Stimulated activated CD4-positive, alpha-beta T cell treated with anti-CD3 and anti-CD28 coated beads, Interleukin-4, amount 100 ng/mL, for 4 hours (primary cell): ENCODE measurements at places on chromosomes 3 and 15.
A peak's percentile ranks its signal among the peaks of the same experiment; 100 is the strongest.

DNA sequence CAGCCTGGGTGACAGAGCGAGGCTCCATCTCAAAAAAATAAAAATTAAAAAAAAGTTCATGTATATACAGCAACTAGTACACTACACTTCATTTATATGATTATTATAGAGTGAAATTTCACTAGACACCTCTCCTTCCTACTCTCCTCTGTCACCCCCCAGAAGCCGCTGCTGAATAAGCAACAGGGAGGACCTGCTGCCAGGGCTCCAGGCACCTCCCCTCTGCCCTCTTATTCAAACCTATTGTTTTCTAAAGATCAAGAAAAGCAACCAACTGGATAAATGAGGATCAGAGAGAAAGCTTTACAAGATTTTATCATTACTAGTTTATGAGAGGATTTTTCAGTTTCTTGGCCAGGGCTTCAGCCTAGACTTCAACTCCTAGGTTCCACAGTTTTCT lies 71.5 kb downstream of the DHX30 start:
- no peak for DNase-seq

DNA sequence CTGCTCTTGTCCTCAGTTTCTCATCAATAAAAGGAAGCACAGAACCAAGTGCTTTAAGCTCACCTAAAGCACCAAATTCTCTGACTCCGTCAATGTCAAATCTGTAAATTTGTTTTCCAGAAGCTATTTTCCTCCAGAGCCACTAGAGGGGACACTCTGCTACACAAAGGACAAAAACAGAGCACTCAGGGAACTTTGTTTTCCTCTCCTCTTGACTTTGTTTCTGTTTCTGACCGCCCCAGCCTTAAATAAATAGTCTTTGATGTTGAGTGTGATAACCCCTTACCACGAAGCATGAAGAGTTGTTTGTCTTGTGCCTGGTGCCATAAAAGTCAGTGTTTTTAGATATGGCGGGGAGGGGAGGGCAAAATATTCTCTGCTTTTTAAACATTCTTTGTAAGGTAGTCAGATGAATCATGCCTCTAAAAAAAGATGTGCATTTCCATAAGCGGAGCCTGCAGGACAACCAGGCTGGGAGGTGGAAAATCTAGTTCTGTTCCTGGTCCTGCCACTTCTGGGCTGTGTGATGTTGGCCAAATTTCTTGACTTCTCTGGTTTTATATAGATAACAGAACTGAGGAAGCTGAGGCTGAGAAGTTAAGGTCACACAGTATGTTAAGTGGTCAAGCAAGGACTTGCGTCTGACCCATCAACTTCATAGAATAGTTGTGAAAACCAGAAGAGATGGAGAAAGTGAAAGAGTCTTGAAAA lies 7.3 kb upstream of the ZBTB38 start:
- DNase-seq = no peak

GRCh38 chr3:111859974-111860859 lies 1.2 kb downstream of the PHLDB2 start:
- DNase-seq = peak; percentile 15

GRCh38 chr15:28885630-28886430 lies at the start of gene APBA2:
APBA2 (plus strand) TSS chr15:28885974; CDS start chr15:29053885, 167,911 bp downstream.
- DNase-seq = peak; percentile 50

DNA sequence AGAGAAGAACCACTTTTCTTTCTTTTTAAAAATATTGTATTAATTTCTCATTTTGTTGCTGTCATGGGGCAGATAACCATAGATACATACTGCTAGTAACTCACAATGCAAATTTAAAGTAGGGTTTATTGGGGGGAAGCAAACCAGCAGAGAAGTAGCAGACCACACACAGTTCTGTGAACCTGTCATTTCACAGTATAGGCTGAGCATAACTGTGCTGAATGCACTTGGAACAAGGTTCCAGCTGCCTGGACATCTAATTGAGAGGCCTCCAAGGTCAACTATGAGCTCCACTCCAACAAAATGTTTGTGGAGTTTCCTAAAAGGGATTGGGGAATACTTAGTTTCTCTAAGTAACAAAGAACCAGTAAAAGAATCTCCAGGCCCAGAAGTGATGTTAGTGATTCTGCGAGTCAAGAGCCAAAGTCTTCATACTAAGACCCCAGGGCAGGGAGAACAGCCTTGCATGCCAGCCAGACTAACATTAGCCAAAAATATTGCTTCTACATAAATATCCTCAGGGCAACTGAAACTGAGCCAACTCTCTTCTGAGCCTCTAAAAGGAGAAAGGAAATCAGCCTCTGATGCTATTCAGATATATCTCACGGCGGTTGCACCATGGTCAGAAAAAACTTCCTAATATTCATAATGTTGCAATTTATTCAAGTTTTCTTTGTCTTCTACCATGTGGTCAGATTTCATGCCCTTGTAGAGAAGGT lies 856.4 kb upstream of the ALCAM start:
- DNase-seq = no peak
